ENCODE measurements at places on chromosomes 2 and 18.

DNA sequence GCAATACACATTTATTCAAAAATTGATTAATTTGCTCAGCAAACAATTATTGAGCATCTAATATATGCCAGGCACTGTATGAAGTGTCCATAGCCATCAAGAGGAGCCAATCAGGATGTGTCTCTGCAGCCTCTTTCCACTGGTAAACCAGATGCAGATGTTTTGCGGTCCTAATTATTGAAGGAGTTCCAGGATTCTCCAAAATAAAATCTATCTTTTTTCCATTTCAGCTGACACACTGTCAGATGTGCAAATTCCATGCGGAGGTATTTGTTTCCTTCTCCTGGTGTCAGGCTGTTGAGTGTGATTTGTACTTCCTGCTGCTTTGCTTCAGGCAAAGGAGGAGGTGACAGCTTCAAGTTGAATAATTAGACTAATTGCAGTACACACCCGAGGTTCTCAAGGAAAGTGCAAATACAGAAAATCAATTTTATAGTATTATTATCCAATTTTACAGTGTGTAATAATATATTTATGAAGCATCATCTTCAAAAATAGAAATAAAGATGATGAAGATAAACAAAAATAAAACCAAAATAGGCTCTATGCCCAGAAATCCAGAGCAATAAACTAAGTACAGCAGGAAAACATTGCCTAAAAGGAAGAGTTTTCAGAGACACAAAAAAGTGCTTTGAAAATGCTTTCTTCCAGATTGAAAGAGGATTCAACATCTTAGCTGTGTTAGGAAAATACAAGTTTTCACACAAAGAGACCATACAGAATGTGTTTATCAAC is 1352.9 kb upstream of the CHAC2 start:
- DNase-seq = no peak

DNA sequence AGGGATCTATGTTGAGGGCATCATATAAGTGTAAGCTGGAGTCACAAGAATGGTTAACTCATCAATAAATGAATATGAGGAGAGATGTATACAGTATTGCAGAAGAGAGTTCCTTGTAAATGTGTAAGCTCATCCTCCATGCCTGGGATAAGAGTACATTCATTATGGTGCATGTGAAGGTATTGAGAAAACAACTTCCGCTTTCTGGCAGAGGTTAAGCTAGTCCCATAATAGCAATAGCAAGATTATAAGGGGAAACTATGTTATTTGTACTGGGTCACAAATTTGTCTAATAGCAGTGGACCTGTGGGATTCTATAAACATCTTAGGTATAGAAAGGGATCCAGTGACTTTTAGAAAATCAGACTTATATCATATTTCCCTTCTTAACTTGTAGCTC is 44.1 kb downstream of the SCN2A start:
- DNase-seq = no peak

DNA sequence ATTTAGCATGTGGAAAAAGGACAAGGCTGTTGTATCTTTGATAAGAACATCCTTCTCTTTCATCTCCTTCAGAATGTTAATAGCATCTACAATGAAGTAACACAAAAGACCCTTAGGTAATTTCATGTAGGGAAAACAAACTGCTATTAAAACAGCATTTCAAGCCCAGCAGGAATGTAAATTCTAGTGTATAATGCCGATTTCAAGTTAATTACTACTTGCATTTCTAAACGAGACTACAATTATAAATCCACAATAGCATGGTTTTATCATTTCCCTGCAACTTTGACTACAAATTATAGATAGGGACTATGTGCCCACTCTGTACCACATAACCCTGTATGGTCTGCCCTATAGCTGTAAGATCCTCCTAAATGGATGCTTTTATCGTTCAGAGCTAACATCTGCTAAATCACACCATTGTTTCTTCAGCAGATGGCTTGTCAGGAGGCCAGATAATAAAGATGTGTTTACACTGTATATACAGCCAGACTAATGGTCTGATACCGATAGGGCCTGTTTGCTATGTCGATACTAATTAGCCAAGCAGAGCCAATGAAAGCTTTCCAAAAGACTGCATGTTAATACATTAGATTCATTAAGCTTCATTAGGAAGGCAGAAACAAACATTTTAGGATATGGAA is 51.9 kb downstream of the LRPPRC start:
- DNase-seq = no peak

- DNase-seq = peak; percentile 13
Measured at GRCh38 chr2:126634273-126634861, 21.6 kb upstream of the GYPC start.

GRCh38 chr2:241489733-241490680 is 18.4 kb downstream of the STK25 start:
- no peak for DNase-seq

- DNase-seq = no peak
Measured at GRCh38 chr2:121202541-121203310, 82.3 kb downstream of the TFCP2L1 start.

GRCh38 chr2:44242904-44243303 is 32.4 kb upstream of the SLC3A1 start:
- no peak for DNase-seq

DNA sequence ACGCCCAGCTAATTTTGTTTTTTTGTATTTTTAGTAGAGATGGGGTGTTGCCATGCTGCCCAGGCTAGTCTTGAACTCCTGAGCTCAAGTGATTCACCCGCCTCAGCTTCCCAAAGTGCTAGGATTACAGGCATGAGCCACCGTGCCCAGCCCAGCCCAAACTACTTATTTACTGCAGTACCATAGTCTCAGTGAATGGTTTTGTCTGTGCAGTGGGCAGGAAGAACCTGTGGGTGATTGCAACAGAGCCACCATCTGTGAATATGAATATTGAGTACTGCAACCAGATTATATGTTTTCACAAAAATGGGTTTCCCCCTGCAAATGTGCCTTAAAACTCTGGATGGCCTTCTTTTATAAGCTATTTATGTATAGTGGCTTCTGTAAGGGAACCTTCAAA is 9.1 kb downstream of the MPPE1 start:
- DNase-seq = no peak

GRCh38 chr2:71856773-71857525 is 290.7 kb downstream of the CYP26B1 start:
- DNase-seq = no peak

DNA sequence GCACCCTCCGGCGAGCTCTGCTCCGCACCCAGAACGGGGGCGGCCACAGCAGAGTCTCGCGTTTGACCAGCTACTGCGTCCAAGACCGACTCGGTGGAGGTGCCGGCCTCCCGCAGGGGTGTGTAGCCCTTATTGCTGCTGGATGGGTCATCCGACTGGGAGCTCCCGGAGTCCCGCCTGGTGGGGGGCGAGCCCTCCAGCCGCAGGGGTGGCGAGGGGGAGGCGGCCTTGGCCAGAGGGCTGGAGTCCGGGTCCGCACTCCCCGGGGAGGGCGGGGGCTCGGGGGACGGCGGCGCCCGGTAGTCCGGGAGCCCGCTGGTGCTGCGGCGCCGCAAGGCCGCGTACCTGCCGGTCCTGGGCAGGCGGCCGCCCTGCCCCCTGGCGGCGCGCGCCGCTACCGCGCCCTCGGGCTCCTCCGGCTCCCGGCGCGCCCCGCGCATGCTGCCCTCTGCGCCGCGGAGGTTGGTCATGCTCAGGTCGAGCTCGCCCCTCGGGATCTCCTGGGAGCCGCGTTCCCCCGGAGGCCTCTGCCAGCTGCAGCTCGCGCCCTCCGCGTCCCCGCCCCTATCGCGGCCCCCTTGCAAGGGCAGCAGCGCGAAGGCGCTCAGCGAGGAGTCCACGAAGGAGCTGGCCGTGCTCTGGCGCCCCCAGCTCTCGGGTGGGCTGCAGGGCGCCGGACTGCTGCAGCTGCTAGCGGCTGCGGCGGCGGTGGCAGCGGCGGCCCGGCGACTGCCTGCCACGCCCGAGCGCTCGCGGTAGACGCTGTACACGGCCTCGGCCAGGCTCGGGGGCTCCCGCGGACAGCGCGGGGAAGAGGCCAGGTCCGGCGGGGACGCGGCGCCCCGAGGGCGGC is 4.8 kb downstream of the TMEM200C start:
- DNase-seq = peak; percentile 52

- DNase-seq = no peak
Measured at GRCh38 chr2:15579641-15580040, 12.0 kb upstream of the DDX1 start.

- no peak for DNase-seq
Measured at GRCh38 chr2:235737396-235737795, 243.6 kb downstream of the AGAP1 start.

- no peak for DNase-seq
Measured at GRCh38 chr2:187874786-187875185, 320.6 kb upstream of the TFPI start.

DNA sequence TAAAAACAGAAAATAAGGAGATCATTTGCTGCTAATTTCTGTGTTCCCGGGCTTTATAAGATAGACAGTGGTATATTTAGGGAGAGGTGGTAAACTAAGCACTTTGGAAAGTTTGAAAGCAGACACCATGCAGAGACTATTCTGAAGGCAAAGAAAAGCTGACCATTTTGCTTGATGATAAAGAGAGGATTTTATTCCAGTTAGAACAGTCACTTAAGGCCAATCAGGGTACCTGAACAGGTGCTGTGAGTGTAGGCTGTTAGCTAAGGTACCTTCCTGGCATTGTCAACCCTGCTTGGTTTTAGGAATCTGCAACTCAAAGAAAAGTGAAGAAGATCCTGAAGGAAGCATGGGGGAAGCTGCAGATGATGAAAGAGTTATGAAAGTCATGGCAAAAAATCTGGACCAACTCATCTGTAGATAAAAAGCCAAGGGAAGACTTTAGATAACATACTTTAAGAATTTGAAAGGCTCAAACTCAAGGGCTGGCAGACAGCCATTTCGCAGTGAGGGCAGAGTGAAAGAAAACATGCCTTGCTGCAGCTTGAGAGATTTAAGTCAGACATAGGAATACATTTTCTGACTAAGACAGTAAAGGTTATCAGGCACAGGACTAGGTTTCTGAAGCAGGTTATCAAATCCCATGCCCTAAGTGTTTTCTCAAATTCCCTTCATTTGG is 80.1 kb upstream of the ARL5A start:
- no peak for DNase-seq

GRCh38 chr2:106566050-106566449 is 78.9 kb downstream of the CD8B2 start:
- DNase-seq = no peak

DNA sequence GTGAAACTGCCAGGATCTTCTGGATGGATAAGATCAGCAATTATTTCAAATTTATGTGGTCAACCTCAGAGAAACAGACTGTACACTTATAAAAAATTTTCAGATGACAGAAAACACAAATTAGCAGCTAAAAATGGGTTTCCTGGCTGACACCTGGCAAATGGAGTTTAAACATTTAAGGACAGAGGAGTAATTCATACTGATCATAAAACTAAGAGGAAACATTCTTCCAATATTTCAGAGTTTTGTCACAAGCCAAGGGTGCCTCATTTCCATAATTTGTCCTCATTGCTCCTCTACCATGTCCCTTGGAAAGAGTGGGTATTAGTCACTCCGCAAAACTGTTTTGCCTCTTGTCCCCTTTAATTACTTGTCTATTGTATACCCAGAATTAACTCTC is 70.2 kb downstream of the TMEFF2 start:
- DNase-seq = no peak

DNA sequence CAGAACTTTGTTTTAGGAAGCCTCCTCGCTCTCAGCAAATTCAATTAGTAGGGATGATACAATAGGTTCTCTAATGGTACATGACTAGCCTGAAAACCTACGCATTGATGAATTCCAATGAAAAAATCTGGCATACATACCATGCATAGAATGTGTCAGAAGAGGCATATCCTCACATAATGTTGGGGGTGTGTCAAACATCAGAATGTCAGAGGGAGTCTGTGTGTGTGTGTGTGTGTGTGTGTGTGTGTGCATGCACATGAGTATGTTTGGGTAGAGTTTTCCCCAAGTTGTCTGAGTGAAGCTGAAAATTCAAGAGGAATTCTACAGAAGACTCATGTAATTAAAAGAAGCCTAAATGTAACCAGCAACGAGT is 78.5 kb downstream of the FIGN start:
- no peak for DNase-seq

GRCh38 chr2:85246348-85246747 is 81.4 kb downstream of the TGOLN2 start:
- no peak for DNase-seq

DNA sequence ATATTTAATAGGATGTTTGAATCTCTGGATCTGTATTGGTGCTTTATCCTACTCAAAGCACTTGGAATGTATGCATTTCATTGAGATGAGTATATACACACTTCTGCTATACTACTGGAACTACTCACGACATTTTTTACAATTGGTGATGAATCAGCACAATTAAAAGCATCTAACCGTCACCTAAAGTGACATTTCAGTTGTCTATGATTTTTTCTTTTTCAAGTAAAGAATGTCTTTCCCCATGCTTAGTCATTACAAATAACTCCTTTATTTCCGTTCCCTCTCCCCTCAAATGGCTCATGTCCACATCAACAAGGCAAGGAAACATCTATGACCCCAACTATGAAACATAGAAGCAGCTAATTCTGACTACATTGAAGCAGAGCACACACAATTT is 77.3 kb downstream of the CLIP4 start:
- no peak for DNase-seq

- no peak for DNase-seq
Measured at GRCh38 chr2:167265722-167266121, 377.4 kb downstream of the XIRP2 start.

DNA sequence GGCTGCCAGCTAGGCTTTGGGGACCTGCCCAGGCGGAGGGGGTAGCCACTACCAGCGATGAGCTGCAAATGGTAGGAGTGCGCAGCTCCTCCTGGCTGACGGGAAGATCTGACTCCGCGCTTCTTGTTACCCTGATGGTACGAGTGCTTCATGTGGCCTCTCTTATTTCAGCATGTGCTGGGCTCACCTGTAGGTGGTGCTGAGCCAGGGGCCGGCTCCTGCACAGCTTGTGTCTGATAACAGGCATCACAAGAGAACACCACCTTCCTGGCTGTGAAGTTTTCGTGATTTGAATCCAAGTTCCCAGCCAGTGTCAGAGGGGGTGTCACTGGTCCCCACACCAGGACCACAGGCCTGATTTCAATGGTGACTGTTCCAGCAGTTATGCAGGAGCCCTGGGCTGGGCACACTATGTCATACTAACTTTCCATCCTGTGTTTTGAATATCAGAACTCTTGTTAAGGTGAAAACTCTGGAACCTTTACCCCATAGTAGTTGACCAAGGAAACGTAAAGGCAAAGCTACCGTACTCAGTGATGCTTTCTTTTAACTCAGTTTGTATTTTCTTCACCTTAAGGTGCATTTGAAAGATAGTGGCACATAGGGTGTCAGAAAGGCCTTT is 28.0 kb downstream of the APCDD1 start:
- DNase-seq = no peak

Measured in naive thymus-derived CD8-positive, alpha-beta T cell (primary cell).